DMS79 treated with DMSO at 0.1 percent for 48 hours (cell line): ENCODE measurements at places on chromosomes 2 and 18.

GRCh38 chr18:74277296-74277695 lies 14.5 kb downstream of the CYB5A start:
- no peak for DNase-seq

- DNase-seq: no peak
These were observed 473.8 kb downstream of the DCC start for GRCh38 chr18:52813635-52814416.

- DNase-seq: no peak
These were observed 232.7 kb downstream of the SLC8A1 start for GRCh38 chr2:40219141-40219540.

GRCh38 chr18:48152549-48152948 lies 222.1 kb upstream of the SMAD2 start:
- DNase-seq: no peak

- DNase-seq: no peak
These were observed 73.9 kb upstream of the NFATC1 start for GRCh38 chr18:79321625-79322405.

- no peak for DNase-seq
These were observed 31.0 kb upstream of the MAP3K20 start for GRCh38 chr2:173044686-173045085.

DNA sequence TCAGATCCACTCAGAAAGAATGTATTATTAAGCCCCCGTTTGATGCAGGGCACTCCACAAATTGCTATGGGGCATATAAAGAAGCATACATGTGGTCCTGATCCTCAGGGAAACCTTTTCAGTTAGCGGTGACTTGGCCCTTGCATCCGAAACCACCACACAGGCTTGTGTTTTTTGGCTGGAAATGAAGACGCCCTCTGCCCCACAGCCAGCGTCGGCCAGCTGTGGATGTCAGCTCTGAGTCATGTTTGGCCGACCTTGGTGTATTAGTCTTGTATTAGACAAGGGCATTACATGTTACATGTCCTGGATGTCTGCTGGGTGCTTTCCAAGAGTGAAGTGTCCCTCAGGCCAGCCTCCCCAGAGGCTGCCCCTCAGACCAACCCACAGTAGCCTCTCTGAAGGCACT lies 107.6 kb upstream of the MAP3K20 start:
- DNase-seq: no peak

DNA sequence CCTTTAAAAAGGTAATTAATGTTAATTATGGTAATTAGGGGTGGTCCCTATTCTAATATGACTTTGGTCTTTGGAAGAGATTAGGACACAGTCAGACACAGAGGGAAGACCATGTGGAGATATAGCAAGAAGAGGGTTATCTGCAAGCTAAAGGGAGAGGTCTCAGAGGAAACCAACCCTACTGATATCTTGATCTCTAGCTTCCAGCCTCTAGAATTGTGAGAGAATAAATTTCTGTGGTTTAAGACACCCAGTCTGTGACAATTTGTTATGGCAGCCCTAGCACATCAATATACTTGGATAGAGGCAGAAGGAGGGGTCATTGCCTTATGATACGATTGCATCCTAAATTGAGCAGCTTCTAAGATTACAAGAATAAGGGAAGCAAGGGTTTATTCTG lies 21.3 kb upstream of the NT5C1B start:
- no peak for DNase-seq

DNA sequence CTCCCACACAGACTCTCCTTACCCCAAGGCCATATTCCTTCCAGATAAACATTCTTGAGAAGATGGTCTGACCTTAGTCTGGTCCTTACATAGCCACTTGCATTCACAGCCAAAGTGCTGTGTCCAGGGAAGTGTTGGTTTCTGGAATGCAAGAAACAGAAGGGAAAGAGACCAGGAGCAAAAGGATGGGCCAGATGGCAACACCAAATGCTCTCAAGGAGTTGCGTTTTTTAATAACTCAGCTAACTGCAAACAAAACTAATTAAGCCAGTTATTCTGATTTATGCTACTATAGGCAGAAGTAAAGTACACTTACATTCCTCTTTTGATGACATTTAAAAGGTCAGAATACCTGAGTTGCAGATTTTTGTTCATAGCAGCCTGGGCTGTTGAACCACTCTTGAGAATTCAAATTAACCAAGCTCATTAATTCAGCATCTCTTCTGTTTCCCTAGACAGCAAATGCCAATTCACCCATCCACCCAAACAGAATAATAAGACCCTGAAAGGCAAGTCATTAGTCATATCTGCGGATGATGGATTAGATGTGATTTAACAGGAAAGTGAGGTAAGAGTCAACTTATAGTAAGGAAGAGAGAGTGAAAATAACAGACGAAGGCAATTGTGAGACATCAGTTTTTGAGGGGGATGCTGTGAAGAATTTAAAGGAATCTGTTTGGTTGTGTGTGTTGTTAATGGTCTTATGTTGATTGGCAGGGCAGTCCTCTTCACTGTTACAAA lies 18.8 kb downstream of the CCDC85A start:
- no peak for DNase-seq

DNA sequence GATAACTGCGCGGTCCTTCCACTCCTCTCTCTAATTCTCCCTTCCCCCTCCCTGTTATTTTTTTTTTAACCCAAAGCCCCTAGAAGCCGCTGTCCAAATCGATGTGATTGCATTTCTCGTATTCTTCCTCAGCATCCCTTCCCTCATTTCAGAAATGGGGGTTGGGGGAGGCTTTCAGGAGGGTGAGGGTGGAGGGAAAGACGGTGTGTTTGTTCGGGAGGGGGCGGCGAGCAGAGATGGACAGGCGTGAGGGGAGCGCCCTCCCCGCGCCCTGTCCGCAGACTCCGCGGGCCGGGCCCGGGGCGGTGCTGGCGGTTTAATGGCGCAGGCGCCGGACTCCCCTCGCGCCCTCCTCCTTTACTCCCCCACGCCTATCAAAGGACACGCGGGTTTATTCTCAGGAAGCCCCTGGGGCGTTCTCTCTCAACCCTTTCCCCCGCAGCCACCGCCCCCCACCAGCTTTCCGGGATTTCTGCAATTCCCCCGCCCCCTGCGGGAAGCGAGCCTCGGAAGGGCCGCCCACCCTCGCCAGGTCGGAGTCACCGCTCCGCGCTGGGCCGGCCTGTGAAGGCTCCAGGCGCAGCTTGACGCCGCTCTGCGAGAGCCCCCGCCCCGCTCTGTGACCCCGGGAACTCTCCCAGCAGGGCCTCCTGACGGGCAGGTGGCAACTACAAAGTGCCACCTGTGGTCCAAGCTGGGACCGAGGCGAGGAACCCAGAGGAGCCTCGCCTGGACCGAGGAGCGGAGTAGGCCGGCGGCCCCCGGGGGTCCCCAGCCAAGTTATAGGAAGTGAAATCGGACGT lies 981 bp downstream of the ST8SIA3 start:
- peak; percentile 85 for DNase-seq

GRCh38 chr2:147173798-147174197 lies 671.0 kb upstream of the ACVR2A start:
- no peak for DNase-seq

DNA sequence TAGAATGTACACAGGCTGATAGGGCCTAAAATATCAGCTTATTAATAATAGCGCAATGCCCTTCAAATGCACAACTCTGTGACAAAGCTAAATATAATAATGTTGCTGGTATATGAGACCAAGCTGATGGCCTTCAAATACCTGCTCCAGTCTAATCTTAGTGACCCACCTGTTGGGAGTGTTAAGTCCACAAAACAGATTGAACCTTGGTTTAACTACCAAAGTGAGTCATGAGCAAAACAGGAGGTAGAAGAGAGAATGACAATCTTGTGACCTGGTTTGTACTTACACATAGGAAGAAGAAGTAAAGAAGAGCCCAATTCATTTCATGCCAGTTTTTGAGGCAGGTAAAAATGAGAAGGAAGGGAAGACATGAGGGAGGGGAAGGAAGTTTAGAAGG lies 295.0 kb downstream of the NR4A2 start:
- no peak for DNase-seq

GRCh38 chr18:7889515-7889914 lies 322.4 kb downstream of the PTPRM start:
- DNase-seq: no peak

- DNase-seq: no peak
These were observed 159.3 kb upstream of the SALL3 start for GRCh38 chr18:78820161-78820834.

DNA sequence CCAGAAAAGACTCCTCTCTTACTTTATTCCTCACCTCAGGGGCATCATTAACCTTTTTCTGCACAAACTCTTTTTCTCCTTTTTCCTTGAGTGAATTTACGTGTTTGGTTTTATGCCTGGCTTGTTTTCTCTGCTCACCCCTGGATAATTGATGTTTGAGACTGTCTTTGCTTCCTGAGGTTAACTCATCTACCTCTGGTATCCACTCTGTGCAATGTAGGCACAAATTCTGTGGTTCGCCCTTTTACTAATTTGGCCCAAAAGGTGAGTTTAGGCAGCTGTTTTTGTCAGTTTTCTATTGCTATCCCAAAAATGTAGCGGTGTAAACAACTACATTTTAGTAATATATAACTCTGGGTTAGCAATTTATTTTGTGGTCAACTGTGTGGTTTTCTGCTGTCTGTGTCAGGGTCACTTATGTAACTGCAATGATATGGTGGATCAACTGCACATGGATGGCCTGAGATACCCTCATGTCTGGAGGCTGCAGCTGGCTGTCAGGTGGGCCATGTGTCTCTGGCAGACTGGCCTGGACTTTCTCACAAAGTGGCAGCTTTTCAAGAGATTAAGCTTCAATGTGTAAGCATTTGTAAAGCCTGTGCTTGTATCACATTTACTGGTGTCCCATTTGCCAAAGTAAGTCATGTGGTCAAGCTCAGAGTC lies 329.7 kb downstream of the FSIP2 start:
- no peak for DNase-seq

- DNase-seq: no peak
These were observed 23.4 kb downstream of the SNTG2 start for GRCh38 chr2:974054-974453.

DNA sequence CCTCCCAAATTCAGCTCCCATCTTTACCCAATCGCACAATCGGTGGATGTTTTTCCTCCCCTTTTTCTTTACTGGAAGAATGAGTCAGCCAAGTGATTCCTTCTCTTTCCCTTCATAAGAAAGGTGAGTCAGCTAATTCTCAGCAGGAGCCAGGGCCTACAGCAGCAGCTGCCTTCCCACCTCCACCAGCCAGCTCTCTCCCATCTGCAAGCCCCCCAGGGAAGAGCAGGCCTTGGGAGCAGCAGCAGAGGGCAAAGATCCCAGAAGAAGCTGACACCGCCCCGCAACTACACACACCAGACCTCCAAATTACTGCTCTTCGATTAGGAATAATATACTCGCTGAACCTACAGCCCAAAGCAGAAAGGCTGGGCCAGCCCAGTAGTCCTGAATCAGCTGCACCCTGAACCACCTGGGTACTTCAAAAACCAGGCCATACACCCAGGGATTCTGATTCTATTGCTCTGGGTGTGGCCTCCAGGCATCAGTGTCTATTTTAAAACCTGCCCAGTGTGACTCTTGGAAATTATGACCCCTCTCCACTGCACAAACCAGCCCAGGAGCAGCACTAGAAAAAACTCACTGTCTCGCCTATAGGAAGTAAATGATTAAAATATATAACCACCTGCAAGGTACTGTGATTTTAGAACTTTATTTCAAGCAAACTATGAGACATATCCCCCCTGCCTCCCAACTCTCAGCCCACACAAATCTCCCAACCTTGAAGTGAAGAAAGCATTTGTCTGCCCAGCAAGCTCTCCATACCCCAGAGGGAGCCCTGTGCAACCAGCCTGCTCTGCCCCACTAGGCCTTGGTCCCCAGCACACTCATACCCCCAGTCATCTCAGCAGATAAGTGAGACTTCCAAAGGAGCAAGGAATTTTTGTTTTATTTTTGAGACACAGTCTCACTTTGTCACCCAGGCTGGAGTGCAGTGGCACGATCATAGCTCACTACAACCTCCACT lies 7.3 kb downstream of the SFXN5 start:
- DNase-seq: peak; percentile 18

DNA sequence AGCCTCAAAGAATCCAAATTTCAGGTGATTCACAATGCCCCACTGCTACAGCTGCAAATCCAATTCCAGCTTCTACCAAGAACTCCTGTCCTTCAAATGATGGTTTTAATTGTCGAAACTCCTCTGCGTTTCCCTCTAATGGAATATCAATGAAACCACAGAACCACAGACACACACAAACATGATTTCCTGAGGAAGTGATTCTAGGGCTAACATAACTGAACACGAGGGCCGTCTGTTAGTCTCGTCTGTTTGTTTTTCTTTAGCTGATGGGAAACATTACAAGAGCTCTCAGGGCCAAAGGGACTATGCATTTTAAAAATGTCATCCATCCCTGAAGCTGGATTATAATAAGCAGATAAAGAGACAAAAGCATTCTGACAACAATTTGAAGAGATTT lies 59.4 kb downstream of the RNF152 start:
- DNase-seq: peak; percentile 13

- no peak for DNase-seq
These were observed 254.8 kb downstream of the GLI2 start for GRCh38 chr2:120990451-120990871.

DNA sequence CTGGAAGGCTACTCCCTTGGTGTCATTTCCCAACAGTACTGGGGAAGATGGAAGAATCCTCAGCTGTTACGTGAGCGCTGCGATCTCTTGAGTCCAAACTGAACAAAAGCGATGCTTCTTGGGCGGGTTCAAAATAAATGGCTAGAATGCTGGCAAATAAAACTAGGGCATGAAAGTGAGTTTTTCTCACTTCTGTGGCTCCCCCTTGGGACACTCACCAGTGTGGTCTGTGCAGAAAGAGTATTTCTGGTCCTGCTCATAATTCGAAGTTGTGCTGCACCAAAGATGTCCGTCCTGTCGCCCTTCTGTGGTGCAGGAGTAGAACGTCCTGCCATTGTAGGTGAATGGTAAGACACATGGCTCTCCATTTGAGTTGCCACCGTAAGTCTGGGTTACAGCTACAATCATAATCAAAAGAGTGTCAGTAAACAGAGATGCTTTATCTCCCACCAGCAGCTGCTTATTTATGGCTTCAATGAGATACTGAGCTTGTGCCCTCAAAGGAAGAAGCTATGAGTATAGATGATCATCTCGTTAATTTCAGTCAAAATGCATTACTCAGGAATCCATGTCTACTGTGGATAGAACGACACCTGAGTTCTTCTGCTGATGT lies 11.8 kb downstream of the FN1 start:
- DNase-seq: no peak

DNA sequence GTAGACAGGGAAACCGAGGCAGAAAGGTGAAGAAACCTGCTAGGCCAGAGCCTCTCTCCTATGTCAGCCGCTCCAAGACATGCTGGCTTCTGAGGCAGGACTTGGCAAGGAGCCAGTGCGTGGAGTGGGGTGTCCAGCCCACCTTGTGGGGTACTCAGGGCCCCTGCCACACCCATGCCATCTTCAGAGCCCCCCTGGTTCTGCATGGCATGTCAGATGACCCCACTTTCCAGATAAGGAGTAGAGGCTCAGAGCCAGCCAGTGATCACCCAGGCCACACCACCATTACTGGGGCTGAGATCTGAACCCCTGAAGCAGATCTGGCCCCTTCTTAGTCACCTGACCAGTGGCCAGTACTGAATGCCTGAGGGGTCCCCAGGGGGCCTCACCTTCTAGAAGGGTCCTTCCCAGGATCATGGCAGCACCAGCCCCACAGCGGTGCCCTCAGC lies 14.7 kb downstream of the CROCC2 start:
- no peak for DNase-seq
